ENCODE measurements at places on chromosomes 6 and 20.

DNA sequence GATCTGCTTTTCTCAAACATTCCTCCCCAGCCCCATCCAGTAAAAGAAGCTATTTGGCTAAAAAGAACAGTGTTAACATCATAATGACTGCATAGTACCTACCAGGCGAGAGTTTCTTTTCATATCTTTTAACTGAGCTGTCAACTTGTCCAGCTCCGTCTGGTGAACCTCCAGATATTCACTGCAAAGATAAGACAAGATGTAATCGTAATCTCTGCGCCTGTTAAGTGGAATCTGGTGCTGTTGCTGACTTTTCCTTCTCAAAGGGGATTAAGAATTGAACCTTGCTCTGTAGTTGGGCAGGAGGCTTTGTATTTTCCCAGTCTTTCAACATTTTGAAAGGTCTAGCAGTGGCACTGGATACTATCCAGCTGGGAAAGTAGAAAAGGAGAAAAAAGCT lies 63.0 kb downstream of the RIPOR2 start:
- DNase-seq = no peak

GRCh38 chr6:81896525-81897503 lies 144.3 kb upstream of the TENT5A start:
- no peak for DNase-seq

GRCh38 chr20:50299325-50299629 lies 108.6 kb downstream of the CEBPB start:
- DNase-seq = no peak

GRCh38 chr6:158839796-158840195 lies 20.6 kb upstream of the EZR start:
- DNase-seq = no peak

DNA sequence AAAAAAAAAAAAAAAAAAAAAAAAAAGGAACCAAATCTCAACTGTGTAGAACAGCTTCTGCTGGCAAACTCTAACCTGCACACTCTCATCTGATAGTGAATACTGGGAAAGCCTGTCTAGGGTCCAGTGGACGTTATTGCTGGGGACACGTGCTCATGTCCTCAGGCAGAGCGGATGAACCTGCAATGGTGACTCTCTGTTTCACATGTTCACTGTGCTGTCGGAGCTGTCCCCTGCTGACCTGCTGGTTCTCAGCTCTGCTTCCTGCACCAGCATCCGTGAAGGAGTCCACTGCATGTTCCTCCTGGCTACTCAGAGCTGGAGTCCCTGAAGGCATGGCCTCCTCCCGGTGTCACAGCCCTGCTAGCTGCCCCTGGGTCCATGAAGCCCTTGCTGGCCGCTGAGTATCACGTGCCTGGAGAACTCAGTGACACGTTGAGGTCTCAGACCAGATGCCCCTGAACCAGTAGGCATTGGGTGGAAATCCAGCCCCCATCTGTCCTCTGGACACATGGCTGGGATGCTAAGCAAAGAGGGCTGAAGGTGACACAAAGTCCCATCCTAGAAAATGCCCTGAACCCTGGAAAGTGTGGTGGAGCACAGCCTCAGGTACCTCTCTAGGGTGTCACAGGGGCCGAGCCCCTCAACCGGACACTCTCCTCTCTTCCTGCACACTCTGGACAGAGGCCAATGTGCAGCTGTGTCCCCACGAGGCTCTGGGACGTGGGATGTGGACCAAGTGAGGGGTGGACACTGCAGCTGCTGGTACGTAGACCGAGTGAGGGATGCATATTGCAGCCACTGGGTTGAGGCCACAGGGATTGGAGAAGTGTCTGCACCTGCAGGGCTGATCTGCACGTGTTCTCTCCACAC lies 54.9 kb upstream of the FRMD1 start:
- no peak for DNase-seq

GRCh38 chr6:161684731-161685475 lies 411.0 kb upstream of the AGPAT4 start:
- no peak for DNase-seq

DNA sequence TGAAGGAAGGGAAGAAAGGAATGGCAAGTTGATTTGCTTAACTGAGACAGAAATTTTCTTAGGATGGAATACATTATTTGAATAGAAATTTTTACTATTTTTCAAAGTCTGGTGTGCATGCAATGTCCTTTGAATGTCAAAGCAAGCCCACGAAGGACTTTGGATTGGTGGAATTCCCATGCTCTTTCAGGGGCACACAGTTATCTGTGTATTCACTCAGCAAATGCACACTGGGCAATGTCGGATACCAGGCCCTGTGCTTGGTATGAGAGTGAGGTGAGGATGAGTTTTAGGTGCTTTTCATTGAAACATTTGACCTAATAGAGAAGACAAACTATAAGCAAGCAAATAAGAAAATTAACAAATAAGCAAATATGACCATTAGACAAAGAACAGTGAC lies 73.3 kb downstream of the SYCP2L start:
- DNase-seq = no peak

GRCh38 chr6:105270511-105270910 lies 90.7 kb upstream of the POPDC3 start:
- DNase-seq = no peak

DNA sequence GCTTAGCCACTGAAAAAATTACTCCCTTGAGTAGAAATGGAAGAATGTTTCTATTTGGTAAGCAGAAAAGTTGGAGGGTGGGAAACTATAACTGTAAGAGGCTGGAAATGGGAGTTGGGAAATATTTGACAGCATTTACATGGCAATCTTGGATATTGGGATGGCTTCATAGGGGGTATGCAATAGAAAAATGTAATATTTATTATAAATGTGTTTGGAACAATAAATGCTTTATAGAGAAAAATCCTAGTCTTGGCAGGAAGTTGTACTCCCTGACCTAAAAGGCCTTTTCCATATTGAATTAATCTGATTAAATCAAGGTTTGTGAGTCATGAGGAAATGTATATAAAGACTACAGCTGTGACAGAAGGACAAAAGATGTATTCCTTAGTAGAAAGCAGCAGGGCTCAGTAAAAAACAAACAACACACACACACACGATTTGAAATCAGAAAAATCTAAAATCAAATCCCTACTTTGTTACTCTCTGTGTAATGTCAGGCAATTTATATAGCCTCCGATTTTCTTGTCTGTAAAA lies 272.3 kb downstream of the CD109 start:
- no peak for DNase-seq

GRCh38 chr6:149060300-149060984 lies 257.1 kb upstream of the TAB2 start:
- DNase-seq = no peak

GRCh38 chr6:41813469-41813868 lies 26.0 kb downstream of the TOMM6 start:
- DNase-seq = no peak

GRCh38 chr20:18258126-18258860 lies 30.0 kb upstream of the ZNF133 start:
- DNase-seq = no peak

DNA sequence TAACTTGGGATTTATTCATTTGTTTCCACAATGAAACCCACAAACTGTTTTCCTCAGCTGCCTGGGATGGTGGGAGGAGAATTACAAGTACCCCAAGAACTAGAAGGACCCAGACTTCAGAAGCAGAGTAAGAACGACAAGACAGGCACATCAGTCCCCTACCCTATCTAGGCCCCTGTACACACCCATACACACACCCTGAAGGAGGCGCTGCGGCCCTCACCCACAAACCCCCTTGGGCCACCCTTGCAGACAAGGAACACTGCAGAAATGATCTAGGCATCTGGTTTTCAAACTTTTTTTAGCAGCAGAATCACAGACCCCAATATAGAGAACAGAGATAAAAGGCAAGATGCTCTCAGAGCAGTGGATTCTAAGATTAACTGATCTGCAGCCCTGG lies 55.0 kb downstream of the TRERF1 start:
- DNase-seq = no peak

DNA sequence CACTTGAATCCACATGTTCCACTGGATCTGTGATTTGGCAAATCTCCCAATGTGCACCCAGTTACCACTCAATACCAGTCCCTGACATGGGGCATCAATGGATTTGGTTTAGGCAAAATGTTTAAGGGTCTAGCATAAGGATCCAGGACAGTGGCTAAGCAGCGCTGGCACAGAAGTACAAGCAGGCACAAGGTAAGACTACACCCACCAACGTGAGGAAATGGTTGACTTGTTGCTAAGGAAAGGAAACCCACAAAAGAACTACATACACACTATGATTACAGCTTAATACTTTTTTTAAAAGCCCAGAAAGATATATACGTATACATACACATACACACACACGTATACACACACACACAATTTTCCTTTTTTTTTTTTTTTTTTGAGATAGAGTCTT lies 79.0 kb downstream of the DNAAF9 start:
- no peak for DNase-seq

DNA sequence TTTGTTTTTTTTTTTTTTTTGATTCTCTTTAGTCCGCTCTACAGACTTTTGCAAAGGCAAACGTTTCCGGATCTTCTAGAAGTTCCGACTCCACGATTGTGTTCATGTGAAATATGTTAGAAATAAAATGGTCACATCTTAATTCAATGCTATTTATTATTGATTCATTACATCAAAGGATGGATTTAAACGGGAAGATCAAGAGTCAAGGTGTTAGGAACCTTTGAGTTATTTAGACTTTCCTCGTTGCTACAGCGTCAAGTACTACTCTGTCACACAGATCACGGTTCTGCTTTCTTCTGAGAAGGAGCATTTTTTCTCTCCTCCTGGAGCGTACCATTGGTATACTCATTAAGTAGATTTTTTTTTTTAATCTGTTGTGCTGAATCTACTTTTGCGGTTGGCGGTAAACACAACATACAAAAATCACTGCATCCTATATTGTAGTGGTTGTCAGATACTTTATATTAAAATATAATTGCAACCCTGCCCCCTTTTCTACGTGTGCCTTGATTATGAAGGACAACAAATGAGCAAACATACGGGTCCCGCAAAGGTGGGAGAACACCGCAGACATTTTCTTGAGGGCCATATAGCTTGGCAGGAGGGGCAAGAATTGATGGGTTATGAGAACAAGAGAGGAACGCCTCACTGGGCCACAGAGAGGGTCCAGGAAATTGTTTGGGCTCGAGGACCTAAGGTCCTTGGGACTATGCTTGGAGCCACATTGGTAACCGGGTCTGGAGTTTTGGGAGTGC lies 17.5 kb downstream of the HMGN4 start:
- no peak for DNase-seq

GRCh38 chr6:12381587-12381986 lies 91.4 kb downstream of the EDN1 start:
- no peak for DNase-seq

DNA sequence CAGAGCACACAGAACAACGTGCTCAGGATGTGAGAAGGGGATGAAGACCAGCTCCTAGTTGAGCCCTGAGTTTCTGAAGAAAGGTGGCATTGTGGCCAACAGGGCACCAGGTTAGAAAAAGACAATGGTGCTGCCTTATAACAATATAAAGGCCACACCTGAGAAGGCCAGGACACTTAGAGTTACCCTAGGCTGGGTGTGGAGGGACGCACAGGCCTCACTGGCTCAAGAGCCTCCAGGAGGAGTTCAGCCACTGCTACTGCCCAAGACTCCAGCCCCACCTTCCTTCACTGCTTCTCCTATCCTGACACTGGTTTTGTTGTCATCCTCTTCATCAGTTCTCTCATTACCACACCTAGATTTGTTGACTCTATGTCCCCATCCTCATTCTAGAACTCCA lies 55.2 kb upstream of the BEND6 start:
- no peak for DNase-seq

GRCh38 chr20:62128502-62128901 lies 6.2 kb downstream of the LSM14B start:
- DNase-seq = no peak

GRCh38 chr6:40334496-40335270 lies 252.5 kb downstream of the LRFN2 start:
- DNase-seq = no peak

- DNase-seq = no peak
Observed at GRCh38 chr6:12009876-12010634, 2.1 kb upstream of the HIVEP1 start.

GRCh38 chr20:59146780-59147565 lies 16.6 kb upstream of the ZNF831 start:
- DNase-seq = no peak

GRCh38 chr6:28809947-28810658 lies 113.7 kb downstream of the TRIM27 start:
- DNase-seq = no peak

DNA sequence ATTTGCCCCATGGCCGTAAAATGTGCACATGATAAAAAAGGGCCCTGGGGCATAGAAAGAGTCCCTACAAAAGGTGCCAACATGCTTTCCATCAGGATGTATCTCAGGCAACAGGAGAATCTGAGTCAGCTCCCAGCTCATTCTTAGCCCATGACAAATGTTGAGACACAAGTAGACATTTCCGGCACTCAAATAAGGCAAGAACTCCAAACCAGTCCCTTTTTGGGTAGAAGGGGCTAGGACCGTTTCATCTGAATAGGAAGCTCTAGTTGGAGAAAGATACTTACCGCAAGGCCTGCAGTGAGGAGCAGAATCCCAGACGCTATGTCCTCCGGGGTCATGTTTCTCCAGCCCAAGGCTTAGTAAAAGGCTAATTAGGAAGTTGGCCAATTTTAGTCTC lies 261.0 kb upstream of the RIN2 start:
- no peak for DNase-seq

- no peak for DNase-seq
Observed at GRCh38 chr6:57267586-57268293, 45.6 kb upstream of the RAB23 start.
